Glutamatergic neuron (in vitro differentiated cells): ENCODE measurements at places on chromosomes 4 and X. TPM values are rescaled to one million over a fixed set of nuclear protein-coding genes. Genes with fewer than 3 reads are reported as not detected.

Gene DGKK
- total RNA-seq = not detected

Gene HNRNPD
- total RNA-seq = 253 TPM

Gene POU3F4
- total RNA-seq = 1.8 TPM

Gene LUZP4
- not detected for total RNA-seq

Gene KLKB1
- 0.29 TPM for total RNA-seq

Gene GLUD2
- 0.27 TPM for total RNA-seq

Gene GAGE12J
- not detected for total RNA-seq

Gene SLC10A6
- not detected for total RNA-seq

Gene ALB
- total RNA-seq = not detected

Gene SRPX2
- not detected for total RNA-seq

Gene SLC9A7
- total RNA-seq = 5.0 TPM

DNA sequence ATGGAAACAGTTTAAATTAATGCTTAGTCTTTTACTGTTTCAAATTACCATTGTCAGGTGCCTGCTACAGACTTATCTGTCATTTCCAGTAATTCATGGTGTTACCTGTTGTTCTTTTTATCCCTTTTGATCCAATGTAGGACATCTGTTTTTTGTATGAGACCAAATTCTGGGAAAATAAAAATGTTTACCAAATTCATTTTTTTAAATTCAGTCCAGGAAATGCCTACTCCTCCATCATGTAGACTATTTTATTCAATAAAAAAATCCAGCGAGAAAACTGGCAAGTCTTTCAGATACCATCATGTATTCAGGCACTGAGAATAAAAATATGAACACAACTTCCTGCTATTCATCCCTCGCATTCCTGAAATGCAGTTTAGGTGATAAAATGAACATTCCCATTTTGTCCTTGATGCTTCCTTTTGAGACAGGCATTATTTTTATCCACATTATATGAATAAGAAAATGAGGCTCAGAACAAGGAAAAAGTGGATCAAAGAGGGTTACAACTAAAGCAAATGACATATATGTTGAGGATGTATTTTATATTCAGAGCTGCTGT, 584.2 kb downstream of the SPRY1 start:
- no peak for DNase-seq

- DNase-seq = no peak
These were observed 63.9 kb downstream of the PPP3CA start for GRCh38 chr4:101283434-101283833.

DNA sequence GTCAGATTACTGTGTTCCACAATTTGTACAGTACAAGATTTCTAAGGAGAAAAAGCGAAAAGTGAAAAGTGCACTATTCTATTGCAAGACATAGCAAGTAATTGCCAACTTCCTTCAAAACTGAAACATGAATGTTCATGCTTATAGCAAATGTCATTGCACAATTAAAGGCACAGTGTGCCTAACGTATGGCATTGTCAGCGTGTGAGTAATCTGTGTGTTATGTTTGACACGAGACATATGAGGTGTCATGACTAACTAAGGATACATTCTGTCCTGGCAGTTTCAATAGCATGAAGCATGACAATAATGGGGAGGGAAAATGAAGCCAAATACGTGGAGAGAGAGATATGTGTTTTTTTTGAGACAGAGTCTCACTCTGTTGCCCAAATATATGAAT, 33.6 kb upstream of the TBC1D9 start:
- no peak for DNase-seq

GRCh38 chrX:31099536-31100090, 27.8 kb upstream of the FTHL17 start:
- no peak for DNase-seq

DNA sequence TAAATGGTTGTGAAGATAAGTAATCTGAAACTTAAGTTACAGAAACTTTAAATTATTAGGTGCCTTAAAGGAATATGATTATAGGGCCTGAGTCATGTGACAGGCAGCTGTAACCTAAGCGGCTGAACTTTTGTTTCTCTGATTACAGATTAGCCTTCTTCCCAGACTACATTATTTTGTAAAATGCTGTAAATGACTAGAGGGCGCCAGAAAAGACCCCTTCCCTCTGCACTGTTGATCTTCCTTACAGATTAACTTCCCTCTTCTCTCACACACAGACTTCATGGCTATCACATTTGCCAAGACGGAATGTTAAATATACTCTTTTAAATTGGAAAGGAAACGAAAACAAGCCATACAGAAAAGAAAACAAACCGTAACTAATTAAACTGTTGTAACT, 96.6 kb downstream of the EVC2 start:
- no peak for DNase-seq

GRCh38 chr4:152399246-152399645, 136.6 kb downstream of the FBXW7 start:
- no peak for DNase-seq

- DNase-seq = no peak
These were observed 49.5 kb downstream of the STX18 start for GRCh38 chr4:4492161-4492847.

- DNase-seq = peak; percentile 33
These were observed 199.9 kb upstream of the ATP6AP2 start for GRCh38 chrX:40380655-40381488.

DNA sequence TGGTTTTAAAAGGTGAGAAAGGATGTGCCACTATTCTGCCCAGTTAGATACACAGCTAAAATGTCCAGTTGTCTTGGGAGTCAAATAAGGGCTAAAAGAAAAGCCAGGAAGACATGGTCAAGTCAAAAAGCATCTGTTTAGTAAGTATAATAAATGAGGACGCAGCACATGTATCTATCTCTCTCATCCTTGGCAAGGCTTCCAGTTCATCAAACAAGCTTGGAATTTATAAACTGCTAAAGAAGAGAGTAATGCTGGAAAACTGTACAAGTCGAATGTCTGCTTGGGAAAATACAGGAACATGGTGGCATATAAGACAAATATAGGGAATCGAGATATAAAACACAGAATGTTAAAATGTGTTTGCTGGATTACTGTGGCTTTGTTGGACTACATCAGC, 106.7 kb downstream of the GPC3 start:
- no peak for DNase-seq

GRCh38 chr4:95982516-95982915, 142.6 kb downstream of the PDHA2 start:
- no peak for DNase-seq

GRCh38 chrX:9467751-9468150, 2.9 kb downstream of the TBL1X start:
- DNase-seq = no peak

DNA sequence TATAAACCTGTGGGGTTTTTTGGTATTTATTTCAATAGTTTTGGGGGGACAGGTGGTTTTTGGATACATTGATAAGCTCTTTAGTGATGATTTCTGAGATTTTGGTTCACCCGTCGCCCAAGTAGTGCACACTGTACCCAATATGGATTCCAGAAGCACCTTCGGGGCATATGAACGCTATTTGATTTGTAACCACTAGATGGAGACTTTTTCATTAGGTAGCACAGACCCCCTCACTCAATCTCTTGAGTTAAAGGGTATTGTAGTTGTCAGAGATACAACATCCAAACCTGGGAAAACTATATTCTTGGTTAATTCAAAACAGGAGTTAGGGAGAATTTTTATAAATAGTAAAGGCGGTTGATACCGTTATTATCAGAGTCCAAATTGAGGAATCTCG, 79.8 kb downstream of the SPANXN3 start:
- no peak for DNase-seq

- DNase-seq = no peak
These were observed 178.7 kb downstream of the SLIT2 start for GRCh38 chr4:20430259-20430941.

- DNase-seq = no peak
These were observed 4.4 kb downstream of the GSPT2 start for GRCh38 chrX:51747671-51748070.

- DNase-seq = no peak
These were observed 684.0 kb upstream of the AADAT start for GRCh38 chr4:170773709-170774273.

- DNase-seq = no peak
These were observed 72.6 kb upstream of the CPEB2 start for GRCh38 chr4:14929669-14930068.

DNA sequence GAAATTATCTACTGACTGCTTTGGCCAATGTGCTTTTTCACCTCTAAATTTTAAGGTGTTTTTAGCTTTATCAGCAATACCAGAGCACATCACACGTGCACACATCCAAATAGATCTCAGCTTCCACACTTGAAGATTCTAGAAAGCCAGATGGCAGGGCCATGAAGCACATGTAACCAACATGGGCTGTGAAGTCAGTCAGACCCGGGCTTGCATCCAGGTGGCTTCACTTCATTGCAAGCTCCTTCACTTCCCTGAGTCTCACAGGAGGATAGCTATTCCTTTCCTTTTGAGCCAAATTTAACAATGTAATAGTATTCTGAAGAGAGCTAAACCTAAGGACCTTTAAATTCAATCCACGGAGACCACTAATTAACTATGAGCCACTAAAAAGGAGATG, 86.5 kb downstream of the SH3RF1 start:
- no peak for DNase-seq

DNA sequence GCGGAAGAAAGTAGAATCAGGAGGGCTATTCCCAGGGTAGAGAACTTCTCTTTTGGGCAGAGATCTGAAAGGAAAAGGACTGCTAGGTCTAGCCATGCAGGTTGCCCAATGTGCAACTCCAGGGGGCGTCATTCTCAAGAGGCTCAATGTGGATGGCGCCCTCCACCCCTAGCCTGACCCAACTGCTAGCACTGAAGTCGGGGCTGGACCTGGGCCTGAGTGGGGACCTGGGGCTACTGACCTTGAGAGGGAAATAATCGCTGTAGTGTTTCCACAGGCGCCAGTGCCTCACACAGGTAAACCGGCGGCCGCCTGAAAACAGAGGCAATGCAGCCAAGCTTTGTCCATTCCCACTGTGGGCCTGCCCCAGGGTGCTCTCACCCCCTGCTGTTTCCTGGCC, 6.1 kb downstream of the AWAT2 start:
- no peak for DNase-seq

DNA sequence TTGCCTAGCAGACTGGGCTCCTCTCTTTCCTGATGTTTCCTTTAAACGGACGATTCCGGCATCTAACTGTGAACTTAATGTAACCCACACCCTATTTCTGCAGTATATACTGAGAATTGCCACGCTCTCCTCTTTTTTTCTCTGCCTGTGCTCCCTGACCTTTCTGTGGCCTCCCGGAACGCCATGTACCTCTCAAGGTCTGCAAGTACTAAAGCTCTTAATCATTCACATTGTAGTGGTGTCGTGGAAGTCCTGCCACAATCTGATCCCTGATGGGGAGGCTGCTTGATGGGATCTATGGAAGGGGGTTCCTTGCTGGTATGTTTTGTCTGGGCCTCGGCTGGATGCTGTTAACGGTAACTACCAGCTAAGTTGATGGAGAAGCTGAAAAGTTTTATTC, 302.9 kb upstream of the EPHA5 start:
- DNase-seq = no peak

DNA sequence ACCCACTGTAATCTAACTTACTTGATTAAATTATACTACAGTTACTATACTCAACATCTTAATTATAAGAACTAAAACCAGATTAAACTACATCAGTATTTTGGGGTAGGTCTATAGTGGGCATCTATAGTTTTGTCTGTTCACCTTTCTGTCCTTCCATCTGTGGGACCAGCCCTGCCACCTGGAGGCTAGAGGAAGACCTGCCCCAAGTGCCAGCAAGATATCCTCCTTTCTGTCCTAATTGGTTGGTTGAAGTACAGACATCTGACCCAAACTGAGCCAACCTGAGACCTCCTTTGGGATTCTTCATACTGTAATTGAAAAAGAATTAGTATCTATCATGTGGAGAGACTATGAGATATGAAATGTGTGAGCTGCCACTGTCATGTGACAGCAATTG, 172.2 kb upstream of the TLL1 start:
- no peak for DNase-seq

DNA sequence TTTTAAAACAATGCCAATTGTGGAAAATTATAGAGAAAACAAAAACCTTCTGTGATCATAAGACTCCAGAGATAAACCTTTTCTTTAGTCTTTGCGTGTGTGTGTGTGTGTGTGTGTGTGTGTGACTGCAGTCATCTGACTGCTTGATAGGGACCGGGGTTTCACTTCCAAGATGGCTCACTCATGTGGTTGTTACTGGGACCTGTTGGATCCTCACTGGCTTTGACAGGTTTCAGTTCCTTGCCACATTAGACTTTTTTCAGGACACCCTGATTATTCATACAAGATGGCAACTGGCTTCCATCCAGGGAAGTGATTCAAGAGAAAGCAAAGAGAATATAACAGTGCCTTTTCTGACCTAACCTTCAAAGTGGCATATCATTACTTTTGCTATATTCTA, 21.9 kb upstream of the MAD2L1 start:
- no peak for DNase-seq

DNA sequence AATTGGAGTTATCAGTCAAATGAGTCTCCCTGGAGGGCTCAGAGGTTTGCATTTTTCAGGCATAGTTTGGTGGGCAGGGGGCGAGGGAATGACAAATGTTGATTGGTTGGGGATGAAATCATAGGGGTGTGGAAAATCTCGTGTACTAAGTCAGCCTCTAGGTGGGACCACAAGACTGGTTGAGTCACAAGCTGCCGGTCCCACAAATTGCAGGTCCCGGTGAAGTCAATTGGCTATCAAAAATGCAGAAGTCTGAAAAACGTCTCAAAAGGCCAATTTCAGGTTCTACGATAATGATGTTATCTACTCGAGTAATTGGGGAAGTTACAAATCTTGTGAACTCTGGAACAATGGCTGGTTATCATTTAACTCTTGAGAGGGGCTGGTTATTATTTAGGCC, 98.8 kb upstream of the DHX15 start:
- DNase-seq = no peak

DNA sequence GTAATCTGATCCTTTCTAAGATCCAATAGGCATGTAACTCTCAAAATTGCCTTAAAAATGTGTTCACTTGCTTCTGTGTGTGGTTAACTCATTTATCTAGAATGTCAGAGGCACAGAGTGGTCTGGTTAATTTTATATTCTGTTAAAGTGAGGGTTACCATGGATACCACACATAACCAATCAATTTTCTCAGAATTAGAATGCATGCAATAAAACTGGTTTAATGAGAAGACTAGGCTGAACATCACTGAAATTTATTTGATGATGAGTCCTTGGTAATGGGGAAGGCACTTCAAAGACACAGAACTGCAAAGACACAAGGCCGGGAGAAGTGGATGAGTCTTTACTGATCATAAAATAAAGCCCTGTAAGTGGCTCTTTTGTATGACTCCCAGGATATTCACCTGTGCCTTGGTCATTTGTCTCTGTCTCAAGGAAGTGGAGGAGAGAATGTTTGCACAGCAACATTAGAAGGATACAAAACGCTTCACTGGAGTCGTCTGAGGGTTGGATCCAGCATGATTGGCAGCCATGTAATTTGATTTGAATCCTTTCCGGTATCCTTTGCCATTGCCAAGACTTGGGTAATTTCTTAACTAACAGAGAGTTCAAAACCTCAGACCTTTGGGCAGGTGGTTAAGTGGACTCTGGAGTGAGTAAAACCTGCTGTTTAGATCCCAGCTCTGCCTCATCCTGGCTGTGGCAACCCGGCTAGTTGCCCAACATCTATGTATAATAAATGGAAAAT, 94.0 kb upstream of the RBPJ start:
- no peak for DNase-seq
